Thyroid gland (tissue), 4 donors: ENCODE measurements at places on chromosomes 7 and 10. TPM values are rescaled to one million over a fixed set of nuclear protein-coding genes. Genes with fewer than 3 reads are reported as not detected.
A peak's percentile ranks its signal among the peaks of the same experiment; 100 is the strongest.

The GNGT1 gene
- not detected for total RNA-seq

DNA sequence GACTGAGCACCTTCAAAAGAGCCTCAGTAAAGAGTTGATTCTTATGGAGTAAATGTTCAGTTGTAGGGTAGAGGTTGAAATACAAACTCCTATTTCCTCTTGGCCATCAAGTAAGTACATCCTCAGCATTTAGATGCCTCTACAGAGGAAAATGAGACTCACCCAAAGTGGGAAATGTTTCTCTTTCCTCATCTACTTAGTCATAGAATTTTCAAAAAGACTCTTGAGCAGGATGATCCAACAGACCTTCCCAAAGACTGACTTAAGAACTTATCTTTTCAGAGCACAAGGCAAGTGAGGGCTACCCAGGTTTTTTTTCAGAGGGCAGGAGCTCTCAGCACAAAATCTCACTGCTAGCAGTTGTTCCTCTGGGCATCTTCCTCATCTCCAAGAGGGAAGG is 449.1 kb downstream of the KCNMA1 start:
- DNase-seq = no peak

DNA sequence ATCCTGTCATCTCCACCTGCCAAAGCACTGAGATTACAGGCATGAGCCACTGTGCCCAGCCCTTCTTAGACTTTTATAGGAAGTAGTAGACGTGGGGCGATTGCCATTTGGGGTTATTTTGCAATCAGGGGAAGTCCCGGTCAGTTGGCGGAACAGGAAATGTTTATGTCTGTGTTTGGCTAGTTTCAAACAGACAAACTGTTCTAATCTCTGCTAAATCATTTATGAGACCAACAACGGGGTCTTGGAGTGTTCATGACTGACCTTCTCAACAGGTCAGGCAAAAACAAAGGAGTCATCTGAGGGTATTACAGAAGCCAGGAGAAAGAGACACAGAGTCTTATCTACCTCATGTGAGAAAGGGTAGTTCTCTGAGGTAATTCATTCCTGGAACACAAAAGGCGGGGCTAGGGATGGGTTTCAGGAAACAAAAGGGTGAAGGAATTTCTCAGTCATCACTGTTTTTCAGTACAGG is 6.6 kb upstream of the TPK1 start:
- peak; percentile 9 for DNase-seq

DNA sequence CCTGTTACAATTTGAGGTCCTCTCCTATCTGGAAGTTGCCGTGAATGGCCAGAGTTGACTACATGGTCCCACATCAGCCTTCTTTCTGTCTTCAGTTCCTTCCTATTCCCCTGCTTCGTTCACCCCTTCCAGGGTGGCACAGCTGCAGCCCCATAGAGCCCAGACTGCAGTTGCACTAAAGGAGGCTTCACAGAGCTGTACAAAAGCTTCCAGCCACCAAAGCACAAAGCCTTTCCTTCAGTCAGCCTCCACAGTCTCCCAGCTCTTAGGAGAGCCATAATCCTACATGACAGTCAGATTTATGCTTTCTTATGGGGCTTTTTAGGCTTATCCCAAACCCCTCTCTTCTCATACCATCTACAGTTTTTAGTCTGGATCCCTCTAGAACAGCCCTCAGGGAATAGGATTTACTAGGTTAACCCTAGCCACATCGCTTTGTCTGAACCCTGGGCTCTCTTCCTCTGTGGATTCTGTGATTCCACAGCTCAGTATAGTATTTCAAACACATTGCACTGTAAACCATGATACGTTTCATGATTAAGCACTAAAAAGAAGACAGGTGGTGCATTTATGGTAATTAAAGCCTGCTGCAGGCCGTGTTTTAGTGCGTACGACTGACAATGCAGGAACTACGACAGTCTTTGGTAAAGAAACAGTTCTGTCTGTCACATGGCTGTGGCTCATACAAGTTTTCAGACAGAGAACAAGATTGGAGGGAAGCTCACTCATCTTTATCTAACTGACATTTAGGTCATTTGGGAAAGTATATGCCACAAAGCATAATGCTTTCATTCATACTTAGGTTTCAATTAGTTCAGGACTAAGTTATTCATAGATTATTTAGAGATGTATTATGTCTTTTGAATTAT is 208.3 kb upstream of the KMT2E start:
- no peak for DNase-seq

DNA sequence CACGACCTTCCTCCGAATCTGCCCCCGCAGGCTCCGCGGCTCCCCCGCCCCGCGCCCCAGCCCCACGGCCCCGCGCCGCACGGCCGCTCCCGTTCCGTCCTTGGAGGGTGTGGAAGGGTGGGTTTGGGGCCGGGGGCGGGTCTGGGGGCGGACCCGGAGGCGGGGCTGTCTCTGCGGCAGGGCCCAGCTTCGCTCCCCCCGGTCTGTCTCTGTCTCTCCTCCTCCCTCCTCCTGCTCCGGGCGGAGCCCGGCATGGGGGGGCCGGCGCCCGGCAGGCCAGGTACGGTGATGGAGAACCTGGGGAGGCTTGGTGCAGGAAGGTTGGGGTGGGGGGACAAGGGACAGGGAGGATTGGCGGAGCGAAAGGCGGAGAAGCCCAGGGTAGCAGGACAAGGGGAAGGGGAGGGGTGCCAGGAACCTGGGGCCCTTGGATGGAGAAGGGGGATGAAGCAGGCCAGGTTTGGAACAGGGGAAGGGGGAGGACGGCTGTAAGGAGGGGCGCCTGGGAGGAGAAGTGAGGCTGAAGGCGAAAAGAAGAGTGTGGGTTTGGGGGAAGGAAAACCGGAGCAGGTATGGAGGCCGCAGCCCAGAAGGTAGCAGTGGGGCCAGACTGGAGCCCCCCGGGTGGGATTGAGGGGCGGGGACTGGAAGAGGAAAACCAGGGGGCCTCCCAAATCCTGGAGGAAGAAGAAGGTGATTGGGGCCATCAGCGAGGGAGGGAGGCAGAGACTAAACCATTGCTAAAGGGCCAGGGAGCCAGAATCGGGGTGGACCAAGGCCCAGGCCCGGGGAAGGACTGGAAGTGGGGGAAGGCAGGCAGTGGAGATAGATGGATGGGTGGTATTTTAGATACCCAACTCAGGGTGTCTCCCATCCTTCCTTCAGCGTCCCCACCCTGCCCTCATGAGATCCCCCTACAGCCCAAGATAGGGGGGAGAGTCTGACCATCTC is at the start of gene NYAP1:
Gene NYAP1 (plus strand): TSS at position 206 of the 951 bp plus-strand sequence. CDS start 1,385 bp downstream, outside the sequence.
- peak; percentile 59 for DNase-seq

The CAMK1D gene
- 29.6 TPM for total RNA-seq
